ENCODE measurements at places on chromosomes 11 and 22.

DNA sequence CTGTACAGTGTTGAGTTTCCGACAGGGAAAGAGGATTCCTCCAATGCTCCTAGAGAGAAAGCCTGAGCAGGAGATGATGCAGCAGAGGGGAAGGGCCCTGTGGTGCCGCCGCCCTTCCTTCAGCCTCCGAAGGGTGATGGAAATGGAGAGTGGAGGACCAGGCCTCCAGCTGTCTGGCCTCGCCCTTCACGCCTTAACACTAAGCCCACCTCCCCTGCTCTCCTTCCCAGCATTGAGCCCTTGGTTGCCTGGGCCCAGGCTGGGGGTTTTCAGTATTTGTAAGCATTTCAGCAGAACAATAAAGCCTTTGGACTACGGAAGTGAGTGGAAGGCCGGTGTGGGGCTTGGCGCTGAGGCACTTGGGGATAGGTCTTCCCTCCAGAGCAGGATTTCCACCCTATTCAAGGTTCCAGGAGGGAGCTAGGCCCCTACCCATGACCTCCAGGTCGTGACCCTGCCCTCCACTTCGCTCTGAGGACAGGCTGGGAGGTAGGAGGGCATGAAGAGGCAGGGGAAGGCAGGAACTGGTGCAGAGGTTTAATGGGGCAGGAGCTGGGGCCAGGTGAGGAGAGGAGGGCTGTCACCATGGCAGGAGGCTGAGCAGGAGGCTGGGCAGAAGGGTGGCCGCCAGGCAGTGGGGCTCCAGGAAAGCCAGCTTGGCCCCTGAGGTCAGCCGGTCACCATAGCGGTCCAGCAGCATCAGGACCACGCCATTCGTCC is 21.6 kb downstream of the TREH start:
- DNase-seq = no peak

DNA sequence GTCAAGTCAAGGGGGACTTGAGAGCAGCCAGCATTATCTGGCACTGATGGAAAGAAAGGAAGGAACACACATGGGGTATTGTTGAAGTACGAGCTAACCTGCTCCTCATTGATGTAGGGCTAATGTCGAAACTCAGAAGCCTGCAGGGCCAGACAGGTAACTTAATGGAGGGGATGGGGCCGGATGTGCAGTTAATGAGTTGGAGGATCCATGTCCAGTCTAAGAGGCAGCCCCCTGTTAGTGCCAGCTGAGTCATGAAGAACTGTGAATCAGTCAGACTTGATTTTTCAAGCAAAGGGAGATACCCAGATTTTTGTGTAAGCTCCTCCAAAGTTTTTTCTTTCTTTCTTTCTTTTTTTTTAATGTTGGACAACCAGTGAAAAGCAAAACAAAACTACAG is 65.6 kb downstream of the CECR2 start:
- no peak for DNase-seq

DNA sequence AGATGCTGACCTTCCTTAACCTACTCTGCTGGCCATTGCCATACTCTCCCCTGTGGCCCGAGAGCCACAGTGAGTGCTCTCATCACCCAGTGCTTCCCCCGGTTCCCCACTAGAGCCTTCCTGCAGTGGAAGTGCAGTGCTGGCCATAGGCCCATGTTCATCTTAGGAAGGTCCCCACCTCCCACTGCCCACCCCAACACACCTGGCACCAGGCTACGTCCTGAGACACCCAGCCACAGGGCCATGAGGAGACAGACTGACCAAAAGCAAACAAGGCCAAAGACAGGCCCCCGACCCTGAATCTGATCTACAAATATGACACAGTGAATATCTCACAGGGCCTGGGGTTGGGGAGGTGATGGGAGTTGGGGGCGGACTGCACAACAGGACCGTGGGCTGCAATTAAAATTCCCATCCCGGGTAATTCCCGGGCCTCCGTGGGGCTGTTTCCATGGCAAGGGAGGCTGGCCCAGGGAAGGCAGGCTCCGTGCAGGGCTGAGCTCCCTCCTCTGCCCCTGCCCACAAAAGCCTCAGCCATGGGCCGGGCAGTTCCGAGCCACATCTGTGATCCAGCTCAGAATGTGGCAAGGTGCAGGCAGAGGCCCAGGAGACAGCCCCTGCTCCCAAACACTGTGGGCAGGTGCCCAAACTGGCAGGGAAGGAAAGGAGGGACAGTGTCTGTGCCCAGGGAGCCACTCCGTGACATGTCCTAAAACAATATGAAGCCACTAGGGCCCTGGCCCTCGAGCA is 5.1 kb upstream of the CHST1 start:
- DNase-seq = no peak

- DNase-seq = no peak
Observed at GRCh38 chr22:45718391-45718790, 46.8 kb downstream of the ATXN10 start.

- no peak for DNase-seq
Observed at GRCh38 chr22:25407859-25408229, 156.6 kb upstream of the GRK3 start.

DNA sequence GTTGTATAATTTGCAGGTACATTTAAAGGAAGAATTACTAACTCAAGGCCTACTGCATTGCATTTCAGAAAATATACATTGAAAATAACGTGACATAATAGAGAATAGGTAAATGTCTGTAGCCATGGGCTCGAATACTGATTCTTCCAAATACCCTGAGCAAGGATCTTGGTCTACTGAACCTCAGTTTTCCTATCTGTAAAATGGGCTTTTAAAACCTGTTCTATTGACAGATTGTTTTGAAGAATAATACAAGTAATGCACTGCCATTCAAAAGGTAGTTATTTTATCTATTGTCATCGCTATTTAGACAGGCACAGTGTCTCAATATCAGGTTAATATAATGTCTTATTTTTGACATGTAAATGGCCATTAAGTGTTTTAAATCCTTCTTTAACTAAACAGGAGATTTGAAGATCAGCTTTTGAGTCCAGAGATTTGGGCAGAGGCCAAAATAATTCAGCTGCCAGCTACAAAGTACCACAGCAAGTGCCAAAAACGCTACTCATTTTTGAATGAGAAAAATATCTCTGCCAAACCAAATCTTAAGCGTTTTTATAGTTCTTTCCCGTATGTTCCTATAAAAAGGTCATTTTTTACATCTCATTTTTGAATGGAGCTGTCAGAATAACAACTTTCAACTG is 56.7 kb downstream of the CTSC start:
- no peak for DNase-seq

GRCh38 chr11:18324381-18324780 is 2.0 kb downstream of the GTF2H1 start:
- no peak for DNase-seq

DNA sequence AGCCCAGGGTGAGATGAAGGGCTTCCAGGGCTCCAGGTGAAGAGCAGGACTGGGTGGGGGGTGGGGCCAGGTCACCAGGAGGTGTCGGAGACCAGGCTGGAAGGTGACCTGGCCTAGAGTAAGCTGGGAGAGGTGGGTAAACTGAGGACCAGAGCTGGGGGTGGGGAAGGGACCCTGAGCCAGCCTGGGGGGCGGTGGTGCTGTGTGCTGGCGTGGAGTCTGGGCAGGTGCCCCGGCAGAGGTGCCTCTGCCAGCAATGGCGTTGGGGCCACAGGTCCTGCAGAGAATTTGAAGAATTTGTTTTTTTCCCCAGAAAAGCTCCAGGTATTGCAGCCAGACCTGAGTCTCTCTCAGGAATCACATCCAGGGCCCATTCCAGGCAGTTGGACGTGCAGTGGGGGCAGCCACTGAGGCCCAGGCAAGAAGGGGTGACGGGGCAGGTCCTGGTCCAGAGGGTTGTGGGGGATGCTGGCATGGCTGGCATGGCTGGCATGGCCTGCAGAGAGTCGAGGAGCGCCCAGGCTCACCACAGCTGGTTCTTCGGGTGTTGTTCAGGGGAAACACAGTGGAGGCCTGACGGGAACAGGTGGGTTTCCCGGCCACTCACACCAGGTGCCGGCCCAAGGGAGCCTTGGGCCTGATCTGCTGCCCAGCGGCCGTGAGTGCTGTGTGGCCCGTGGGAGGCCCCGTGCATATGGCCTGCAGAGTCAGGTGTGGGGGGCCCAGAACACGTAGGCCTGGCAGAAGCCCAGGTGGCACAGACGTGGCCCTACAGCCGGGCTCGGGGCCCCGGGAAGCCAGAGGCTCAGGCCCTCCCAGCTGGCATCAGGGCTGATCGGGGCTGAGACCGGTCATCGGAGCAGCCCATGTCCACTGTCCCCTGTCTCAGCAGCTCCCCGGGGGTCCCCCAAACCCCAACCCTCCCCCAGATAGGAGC is 6.4 kb upstream of the MUC6 start:
- no peak for DNase-seq

DNA sequence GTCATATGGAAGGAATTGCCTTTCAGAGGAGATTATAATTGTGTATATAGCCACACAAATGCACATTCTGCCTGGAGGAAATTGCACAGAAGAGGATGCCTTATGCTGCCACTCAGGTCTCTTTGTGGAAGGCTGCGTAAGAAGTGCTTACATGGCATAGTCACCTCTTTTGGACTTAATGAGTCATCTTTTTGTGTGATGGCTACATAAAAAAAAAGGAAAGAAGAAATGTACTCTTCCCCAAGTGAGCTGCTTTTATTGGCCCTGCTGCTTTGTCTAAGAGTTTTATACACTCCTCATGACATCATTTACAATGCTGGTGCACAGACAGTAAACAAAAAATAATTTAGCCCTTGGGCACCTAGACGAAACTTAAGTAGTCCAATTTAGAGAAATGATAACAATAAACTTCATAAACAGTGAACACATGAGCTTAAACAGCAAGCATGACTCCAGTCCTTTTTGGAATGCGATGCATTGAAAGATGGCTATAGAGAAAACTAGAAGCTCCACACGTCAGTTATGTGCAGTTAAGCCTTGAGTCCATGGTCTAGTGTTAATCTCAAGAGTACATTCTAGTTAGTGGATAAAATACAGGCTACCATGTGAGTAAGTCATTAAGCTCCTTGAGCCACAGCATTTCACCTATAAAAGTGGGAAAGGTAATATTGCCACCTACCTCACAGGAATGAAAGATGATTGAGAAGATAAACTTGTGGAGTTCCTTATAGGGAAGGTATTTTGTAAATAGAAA is 12.0 kb downstream of the CSTPP1 start:
- DNase-seq = no peak

GRCh38 chr11:14133381-14133780 is 170.9 kb downstream of the SPON1 start:
- DNase-seq = no peak

DNA sequence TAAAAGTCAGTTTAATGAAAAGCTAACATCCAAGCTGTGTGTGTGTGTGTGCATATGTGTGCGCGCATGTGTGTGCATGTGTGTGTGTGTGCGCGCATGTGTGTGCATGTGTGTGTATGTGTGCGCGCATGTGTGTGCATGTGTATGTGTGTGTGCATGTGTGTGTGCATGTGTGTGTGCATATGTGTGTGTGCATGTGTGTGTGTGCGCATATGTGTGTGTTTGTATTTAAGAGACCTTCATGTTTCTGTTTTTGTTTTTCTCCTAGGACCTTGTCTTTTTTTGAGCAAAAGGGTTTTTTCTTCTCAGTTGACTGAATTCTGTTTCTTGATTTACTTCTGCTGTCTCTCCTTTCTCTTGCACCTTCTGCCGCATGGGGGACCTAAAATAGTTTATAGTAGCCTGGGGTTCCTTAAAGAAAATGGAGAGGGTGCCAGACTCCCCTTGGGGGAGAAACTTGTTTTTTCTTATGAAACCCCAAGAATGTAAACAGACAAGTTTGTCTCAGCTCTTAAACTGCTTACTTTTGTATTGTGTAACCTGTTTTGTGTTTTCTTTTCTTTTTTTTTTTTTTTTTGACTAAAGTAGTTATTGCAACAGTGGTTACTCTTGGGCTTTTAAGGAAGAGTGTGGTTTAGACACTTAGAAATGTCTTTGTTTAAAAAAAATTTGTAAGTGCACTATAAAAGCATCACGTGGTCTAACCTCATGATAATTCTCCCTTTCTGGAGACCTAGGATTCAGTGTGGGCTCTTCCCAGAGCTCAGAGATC is 53.0 kb downstream of the OSBPL5 start:
- no peak for DNase-seq

DNA sequence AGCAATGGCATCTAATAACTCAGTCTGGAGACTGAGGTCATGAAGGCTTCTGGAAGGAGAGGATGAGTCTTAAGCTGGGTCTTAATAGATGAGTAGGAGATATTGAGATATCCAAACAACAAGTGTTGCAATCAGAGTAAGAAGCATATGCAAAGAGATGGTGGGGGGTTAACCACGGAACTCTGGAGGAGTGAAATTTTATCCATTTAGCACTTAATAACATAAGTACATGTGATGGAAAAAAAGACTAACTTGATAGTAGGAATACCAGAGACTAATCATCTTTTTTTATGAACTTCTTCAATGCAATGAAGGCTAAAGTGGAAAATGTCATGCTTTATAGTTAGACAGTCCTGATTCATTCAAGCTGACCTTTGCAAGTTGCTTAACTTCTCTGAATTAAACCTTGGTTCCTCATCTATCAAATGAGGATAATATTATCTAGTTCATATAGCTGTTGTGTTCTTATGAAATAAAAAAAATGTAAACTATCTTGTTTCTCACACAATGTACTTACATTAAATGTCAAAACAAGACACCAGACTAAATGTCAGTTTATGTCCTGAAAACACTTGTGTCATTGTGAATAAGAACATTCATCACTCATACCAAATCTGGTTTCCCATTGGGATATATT is 403.1 kb upstream of the CCDC90B start:
- no peak for DNase-seq

DNA sequence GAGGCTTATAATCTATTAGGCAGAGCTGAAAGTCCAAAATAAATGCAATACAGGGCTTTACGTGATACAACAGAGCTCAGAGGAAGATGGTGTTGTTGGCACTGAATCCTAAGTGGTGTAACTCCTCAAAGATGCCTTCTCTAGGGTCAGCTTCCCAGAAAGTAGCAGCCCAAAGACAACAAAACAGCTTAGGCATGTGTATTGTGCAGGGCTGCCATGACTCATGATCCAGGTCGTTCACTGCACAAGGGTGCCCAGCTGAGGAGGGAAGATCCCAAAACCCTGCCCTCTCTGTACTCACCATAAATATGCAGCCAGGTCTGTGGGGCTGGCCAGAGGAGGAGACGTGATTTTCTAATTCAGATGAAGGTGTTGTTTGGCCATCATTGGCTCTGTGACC is 59.4 kb upstream of the NNMT start:
- no peak for DNase-seq

DNA sequence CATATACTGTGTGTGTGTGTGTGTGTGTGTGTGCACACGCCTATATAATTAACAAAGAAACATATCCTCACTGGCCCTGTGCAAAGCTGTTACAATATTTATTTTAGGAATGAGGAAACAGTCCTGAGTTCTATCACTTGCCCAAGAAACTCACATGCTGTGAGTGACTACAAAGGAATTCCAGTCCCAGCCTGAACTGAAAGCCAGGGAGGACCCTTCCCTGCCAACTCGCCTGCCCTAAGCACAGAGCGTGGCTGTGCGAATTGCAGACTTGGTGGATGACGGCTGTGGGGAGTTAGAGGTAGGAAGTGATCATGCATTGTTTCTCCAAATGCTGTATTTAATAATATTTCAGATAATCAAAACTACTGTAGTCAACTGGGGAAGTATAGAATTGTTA is 26.4 kb upstream of the CD5 start:
- DNase-seq = peak; percentile 33

Measured in CD4-positive, alpha-beta T cell treated with Interleukin-17A for 4 hours (primary cell).